ENCODE measurements at places on chromosomes 3 and 15.

GRCh38 chr3:99246010-99246654 is 344.6 kb upstream of the DCBLD2 start:
- no peak for DNase-seq

DNA sequence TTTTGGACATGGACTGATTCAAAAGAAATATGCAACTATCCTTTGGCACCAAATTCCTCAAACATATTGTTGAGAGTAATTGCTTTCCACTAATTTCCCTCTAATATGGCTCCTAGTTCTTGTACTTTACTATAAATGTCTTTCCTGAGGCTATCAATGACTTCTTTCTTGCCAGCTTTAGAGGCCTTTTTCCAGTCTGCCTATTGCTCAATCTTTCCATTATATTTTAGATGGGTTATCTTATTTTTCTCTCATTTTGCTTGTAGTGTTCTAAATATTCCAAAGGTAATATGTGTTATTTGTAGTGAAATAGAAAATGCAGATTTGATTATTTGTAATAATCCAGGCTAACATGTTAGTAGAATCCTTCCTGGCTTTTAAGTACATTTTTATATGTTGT is 11.5 kb upstream of the TEX9 start:
- DNase-seq = no peak

- no peak for DNase-seq
Observed at GRCh38 chr3:186523022-186523421, 21.2 kb downstream of the CRYGS start.

DNA sequence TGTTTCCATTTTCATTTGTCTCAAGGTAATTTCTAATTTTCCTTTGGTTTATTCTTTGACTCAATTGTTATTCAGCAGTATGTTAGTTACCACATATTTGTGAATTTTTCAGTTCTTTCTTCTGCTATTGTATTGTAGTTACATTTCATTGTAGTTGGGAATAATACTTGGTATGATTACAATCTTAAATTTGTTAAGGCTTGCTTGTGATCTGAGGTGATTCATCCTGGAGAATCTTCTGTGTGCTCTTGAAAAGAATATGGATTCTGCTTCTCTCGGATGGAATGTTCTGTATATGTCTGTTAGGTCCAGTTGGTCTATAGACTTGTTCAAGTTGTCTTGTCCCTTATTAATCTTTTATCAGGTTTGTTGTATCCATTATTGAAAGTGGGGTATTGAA is 63.4 kb upstream of the VEPH1 start:
- no peak for DNase-seq

GRCh38 chr3:60877188-60877587 is 374.1 kb downstream of the FHIT start:
- no peak for DNase-seq

DNA sequence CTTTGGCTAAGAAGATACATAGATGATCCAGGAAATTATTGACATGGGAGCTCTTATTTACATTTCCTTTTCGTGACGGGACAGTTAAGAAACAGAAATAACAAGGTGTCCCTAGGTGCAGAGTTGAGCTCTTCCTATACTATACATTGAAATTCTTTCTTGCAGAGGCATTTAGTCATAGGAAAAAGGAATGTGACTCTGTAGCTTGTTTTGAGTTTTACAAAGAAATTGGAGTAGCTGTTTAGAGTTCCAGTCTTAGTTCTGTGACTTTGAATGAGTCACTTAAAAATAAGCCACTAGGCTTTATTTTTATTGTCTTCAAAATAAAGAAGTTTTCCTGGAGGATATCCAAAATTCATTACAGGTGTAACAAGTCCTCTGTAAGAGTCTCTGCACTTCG is 723.5 kb upstream of the SGO1 start:
- DNase-seq = no peak

DNA sequence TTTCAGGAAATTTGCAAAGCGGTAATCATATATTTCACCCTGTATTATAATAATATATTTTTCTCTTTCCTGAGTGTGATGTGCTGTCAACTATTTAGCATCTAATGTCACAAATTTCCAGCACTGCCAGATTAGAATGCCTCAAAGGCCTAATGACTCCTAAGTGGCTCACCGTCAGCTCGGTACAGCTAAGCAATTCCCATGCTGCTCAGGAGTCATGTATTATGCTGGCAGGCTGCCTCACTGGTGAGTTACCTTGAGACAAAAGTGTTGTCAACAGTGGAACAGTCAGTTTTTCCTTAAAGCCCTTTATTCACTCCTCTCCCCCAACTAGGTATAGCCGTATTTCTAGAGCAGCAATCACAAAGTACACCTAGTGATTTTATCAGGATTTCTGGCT is 83.6 kb downstream of the NSUN3 start:
- DNase-seq = no peak

GRCh38 chr15:61256231-61256630 is 27.1 kb upstream of the RORA start:
- no peak for DNase-seq

GRCh38 chr3:169660709-169661360 is 2.7 kb downstream of the MECOM start:
- DNase-seq = no peak

- no peak for DNase-seq
Observed at GRCh38 chr3:25455441-25456132, 27.5 kb downstream of the RARB start.

- DNase-seq = no peak
Observed at GRCh38 chr3:101842245-101842934, 6.9 kb upstream of the NFKBIZ start.
